ENCODE measurements at places on chromosomes 13 and 19.

- DNase-seq, result peak; percentile 28
Measured at GRCh38 chr13:40790154-40790616, 774 bp downstream of the SLC25A15 start.

DNA sequence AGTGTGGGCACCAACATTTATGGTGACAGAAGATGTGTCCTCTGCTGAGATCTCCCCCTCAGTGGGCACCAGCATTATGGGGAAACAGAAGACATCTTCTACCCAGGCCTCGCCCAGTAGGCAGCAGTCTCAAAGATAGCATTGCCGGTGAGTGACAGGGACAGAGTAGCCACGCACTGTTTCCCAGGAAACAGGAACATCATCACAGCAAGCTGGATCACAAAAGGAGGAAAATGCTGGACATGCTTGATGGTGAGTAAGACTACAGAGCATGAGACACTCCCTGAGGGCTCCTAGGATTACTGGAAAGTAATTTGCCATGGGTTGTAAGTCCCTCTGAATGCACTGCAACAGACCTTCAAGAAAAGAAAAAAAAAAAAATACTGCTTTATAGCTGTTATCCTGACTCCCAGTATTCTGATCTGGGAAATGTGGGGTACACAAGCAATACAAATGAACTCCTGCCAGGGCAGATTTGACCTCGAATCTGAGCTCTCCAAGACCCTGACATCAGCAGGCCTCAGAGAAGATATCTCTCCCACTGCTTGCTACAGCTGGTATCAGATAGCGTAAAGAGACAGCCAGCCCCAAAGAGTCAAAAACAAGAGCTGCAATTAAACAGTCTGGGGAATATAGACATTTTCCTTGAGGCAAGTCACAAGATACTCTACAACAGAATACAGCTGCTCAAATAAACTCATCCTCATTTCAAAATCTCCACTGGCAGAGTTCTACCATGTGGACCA, 180.4 kb downstream of the RBM26 start:
- no peak for DNase-seq

GRCh38 chr19:56839652-56840450, 675 bp downstream of the PEG3 start:
- no peak for DNase-seq

DNA sequence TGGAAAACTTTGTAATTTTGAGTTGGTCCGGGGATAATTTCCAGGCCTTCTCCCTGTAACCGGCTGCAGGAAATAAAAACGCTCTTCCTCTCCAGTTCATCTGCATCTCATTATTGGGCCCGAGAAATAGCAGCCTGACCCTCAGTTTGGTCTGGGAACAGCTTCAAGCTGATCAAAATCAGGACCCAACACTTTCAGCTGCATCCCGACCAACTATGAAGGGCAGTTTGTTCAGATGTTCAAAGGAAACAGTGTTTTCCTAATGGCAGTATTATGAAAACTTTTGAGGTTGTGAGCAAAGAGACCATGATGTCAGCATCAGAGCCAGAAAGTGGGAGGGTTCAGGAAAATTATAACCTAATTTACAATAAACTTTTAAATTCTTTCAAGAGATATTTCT, 35.7 kb downstream of the STK24 start:
- DNase-seq, result no peak

DNA sequence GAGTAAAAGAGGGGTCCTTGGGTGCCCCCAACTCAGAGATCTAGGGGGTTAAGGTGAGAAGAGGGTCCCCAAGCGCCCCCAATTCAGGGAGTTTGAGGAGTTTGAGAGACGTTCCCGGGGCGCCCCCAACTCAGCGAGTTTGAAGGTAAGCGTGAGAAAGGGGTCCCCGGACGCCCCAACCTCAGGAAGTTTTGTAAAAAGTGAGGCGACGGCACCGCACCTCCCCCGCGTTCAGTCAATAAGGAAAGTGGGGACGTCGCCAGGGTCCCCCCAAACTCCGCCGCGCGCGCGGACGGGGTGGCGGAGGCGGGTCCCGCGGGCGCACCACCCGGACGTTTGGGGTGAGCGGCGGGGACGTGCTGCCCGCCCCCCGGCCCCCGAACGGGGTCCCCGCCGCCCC, 353 bp downstream of the RFX2 start:
- DNase-seq, result no peak

- no peak for DNase-seq
Measured at GRCh38 chr19:55442372-55442961, 633 bp downstream of the SHISA7 start.

GRCh38 chr19:48329167-48329891, 4.0 kb downstream of the EMP3 start:
- no peak for DNase-seq

GRCh38 chr19:43799502-43800142, 2.6 kb downstream of the LYPD5 start:
- DNase-seq, result no peak
